ENCODE measurements at places on chromosomes 11 and 22.

GRCh38 chr11:58003591-58003990 lies 20.1 kb upstream of the OR9Q1 start:
- DNase-seq = no peak

DNA sequence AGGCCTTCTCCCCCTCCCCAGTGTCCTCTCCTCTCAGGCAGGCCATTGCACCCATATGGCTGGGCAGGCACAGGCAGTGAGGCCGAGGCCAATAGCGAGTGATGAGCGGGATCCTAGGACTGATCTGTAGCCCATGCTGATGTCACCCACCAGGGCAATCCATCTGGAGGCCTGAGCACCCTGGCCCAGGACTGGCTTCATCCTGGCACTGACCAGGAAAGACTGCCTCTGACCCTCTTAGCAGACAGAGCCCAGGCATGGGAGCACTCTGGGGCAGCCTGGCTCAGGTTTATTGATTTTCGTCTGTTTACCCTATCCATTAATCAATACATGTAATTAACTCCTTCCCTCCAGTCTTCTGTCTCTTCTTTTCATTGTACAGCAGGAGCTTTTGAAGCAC lies 5.1 kb upstream of the TIRAP start:
- DNase-seq = no peak

DNA sequence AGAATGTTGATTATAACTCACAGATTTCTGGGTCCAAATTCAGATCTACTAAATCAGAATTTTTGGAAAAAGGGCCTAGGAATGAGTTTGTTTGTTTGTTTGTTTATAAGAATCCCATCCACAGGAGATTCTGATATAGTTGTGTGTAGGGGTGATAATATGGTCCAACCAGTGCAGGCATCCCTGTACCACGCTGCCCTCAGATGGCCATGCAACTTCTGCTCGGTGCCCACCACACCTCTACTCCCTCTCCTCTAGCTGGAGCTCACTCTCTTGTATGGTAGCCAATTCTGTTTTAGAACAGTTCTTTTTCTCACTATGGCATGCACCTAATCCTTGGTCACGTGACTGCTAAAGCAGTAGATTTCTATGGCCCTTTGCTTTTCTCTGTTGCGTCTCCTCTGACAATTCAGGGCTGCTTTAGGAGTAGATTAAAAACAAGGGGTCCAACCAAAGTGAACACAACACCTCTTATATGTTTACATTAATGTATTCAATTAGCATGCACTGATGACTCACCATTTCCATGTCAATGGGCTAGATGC lies 103.3 kb upstream of the KCNA4 start:
- no peak for DNase-seq

DNA sequence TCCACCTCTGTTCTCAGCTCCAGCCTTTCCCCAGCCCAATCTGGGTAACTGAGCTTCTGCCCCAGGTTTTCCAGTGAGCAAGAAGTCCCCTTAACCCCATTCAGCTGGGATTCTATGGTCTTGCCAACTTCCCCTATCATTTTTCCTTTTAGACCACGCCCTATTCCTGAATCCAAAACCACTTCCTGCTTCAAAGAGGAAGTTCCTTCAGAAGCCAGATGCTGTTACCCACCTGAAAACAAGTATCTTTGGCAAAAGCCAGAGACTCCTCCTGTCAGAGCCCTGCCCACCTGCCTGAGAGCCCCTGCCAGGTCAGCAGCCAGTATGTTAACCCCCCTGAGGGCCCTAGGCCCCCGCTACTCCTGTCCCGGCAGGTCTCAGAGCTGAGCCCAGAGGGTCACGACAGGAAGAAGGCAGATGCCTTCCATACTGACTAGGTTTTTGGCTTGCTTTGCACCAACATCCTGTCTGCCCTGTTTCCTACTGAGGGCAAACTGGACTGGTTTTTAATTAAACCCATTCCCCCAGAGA lies 20.3 kb upstream of the MICAL2 start:
- DNase-seq = no peak

- no peak for DNase-seq
Measured at GRCh38 chr11:79487412-79487811, 46.6 kb upstream of the TENM4 start.

GRCh38 chr22:30602049-30602448 lies 4.9 kb upstream of the TCN2 start:
- no peak for DNase-seq

Data from GM19239 (cell line).